ENCODE measurements at places on chromosomes 7 and 10. TPM values are rescaled to one million over a fixed set of nuclear protein-coding genes. Genes with fewer than 3 reads are reported as not detected.
A peak's percentile ranks its signal among the peaks of the same experiment; 100 is the strongest.

HOXA2 gene
- 3.4 TPM for total RNA-seq

FAM131B gene
- 3.3 TPM for total RNA-seq

CADPS2 gene
- total RNA-seq, result 32.5 TPM

STYXL1 gene
- 14.6 TPM for total RNA-seq

TMEM184A gene
- not detected for total RNA-seq

AGBL3 gene
- total RNA-seq, result 0.54 TPM

VGF gene
- total RNA-seq, result not detected

ZNF775 gene
- total RNA-seq, result 11.5 TPM

OPN4 gene
- total RNA-seq, result not detected

CRYGN gene
- not detected for total RNA-seq

GARS1 gene
- 81.6 TPM for total RNA-seq

SLC12A9 gene
- total RNA-seq, result 20.0 TPM

TWIST1 gene
- total RNA-seq, result 14.2 TPM

TMEM26 gene
- total RNA-seq, result 0.27 TPM

MYL10 gene
- not detected for total RNA-seq

- no peaks in the 10 kb centered on the region for H3K27me3 ChIP-seq
- peaks cover 7% of the 10 kb centered on the region for H3K4me1 ChIP-seq
- no peak overlapping the region for H3K27ac ChIP-seq
- H3K4me3 ChIP-seq, result no peak overlapping the region
- no peak for DNase-seq
- H3K36me3 ChIP-seq, result no peaks in the 10 kb centered on the region
Measured at GRCh38 chr7:39656415-39656814, 33.0 kb downstream of the RALA start.

GRCh38 chr10:128438417-128439063 is 312.3 kb upstream of the MKI67 start:
- H3K36me3 ChIP-seq, result no peaks in the 10 kb centered on the region
- no peaks in the 10 kb centered on the region for H3K4me1 ChIP-seq
- no peak for DNase-seq
- H3K27me3 ChIP-seq, result no peaks in the 10 kb centered on the region
- H3K4me3 ChIP-seq, result no peak overlapping the region

DNA sequence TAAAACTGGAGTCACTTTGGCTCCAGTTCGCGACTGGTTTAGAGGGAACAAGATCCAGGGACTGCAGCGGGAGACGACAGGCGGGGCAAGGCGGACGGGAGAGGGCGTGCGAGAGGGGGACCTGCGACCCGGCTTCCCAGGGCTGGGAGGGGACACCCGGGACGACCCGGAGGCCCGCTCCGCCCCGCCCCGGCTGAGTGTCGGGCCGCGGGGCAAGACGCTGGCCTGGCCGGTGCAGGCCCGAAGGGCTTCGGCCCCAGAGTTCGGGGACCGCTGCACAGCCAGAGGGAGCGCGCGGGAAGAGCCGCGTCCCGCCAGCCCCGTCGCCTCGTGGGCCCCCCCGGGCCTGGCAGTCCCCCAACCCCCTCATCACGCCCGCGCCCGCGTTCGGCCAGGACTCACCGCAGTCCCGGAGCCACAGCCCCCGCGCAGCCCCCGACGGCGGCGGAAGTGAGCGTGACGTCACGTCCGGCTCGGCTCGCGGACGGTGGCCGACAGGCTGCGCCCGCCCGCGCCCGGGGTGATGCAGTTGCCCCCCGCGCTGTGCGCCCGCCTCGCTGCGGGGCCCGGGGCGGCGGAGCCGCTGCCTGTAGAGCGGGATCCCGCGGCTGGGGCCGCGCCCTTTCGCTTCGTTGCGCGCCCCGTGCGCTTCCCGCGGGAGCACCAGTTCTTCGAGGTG is at the start of the genes TUBGCP2 and ZNF511:
Gene TUBGCP2 (minus strand): TSS at position 452 of the 679 bp plus-strand sequence. CDS start 5,931 bp downstream, outside the sequence.
Gene ZNF511 (plus strand): TSS at position 494 of the 679 bp plus-strand sequence. CDS start 30 bp downstream, at position 524.
- peaks cover 19% of the 10 kb centered on the region for H3K36me3 ChIP-seq
- H3K27me3 ChIP-seq, result no peaks in the 10 kb centered on the region
- H3K27ac ChIP-seq, result peak within 1 kb of the TSS; percentile 97
- peaks cover 7% of the 10 kb centered on the region for H3K4me1 ChIP-seq
- peak within 1 kb of the TSS; percentile 85 for H3K4me3 ChIP-seq

- H3K27me3 ChIP-seq, result no peaks in the 10 kb centered on the region
- H3K36me3 ChIP-seq, result no peaks in the 10 kb centered on the region
- H3K27ac ChIP-seq, result peak overlapping the region; percentile 85
- no peak overlapping the region for H3K4me3 ChIP-seq
Measured at GRCh38 chr7:47771336-47771989, 176.8 kb downstream of the PKD1L1 start.

DNA sequence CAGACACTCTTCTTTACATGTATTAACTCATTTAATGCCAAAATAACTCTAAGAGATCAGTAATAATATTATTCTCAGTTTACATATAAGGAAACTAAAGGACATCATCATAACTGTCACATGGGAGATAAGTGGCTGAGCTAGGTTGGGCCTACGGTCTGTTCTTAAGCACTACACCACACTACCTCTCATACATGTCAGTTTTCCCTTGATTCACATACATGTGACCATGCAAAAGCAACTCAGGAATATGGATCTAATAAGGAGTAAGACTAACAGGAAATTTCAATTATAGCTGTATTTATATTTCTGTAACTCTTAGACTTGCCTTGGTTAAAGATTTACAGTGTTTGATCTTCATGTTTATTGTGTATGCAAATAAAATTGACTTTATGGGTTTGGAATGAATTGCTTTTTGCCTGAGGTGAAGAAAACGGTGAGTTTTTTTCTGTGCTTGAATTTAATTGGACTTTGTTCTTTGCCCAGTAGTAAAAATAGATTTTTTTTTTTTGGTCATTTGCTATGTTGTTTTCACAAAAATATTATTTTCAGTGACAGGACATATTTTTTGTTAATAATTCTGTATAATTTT is 69.7 kb downstream of the CYP51A1 start:
- DNase-seq, result no peak
- H3K4me1 ChIP-seq, result no peaks in the 10 kb centered on the region
- no peaks in the 10 kb centered on the region for H3K27me3 ChIP-seq
- H3K27ac ChIP-seq, result no peak overlapping the region
- peaks cover 16% of the 10 kb centered on the region for H3K36me3 ChIP-seq

- H3K4me3 ChIP-seq, result no peak overlapping the region
- H3K27me3 ChIP-seq, result no peaks in the 10 kb centered on the region
- DNase-seq, result no peak
- H3K27ac ChIP-seq, result no peak overlapping the region
- H3K4me1 ChIP-seq, result no peaks in the 10 kb centered on the region
Measured at GRCh38 chr7:110253093-110253492, 837.8 kb upstream of the LRRN3 start.

GRCh38 chr7:78845155-78845554 is 608.3 kb downstream of the MAGI2 start:
- H3K36me3 ChIP-seq, result no peaks in the 10 kb centered on the region
- no peak overlapping the region for H3K4me3 ChIP-seq
- H3K4me1 ChIP-seq, result no peaks in the 10 kb centered on the region
- no peak for DNase-seq
- no peaks in the 10 kb centered on the region for H3K27me3 ChIP-seq

- H3K4me3 ChIP-seq, result no peak overlapping the region
- H3K4me1 ChIP-seq, result no peaks in the 10 kb centered on the region
- no peak for DNase-seq
- no peaks in the 10 kb centered on the region for H3K27me3 ChIP-seq
Measured at GRCh38 chr10:71483135-71483534, 86.4 kb downstream of the CDH23 start.

- DNase-seq, result no peak
- no peak overlapping the region for H3K27ac ChIP-seq
Measured at GRCh38 chr7:75906991-75907667, 7.8 kb upstream of the POR start.

GRCh38 chr7:67764289-67764688 is 767.7 kb downstream of the TYW1 start:
- no peak overlapping the region for H3K27ac ChIP-seq
- H3K4me1 ChIP-seq, result no peaks in the 10 kb centered on the region
- DNase-seq, result no peak
- H3K36me3 ChIP-seq, result no peaks in the 10 kb centered on the region
- H3K27me3 ChIP-seq, result no peaks in the 10 kb centered on the region

GRCh38 chr7:36568452-36568849 is 155.8 kb downstream of the AOAH start:
- no peak overlapping the region for H3K4me3 ChIP-seq
- no peak for DNase-seq
- H3K36me3 ChIP-seq, result no peaks in the 10 kb centered on the region
- no peak overlapping the region for H3K27ac ChIP-seq
- H3K4me1 ChIP-seq, result no peaks in the 10 kb centered on the region

DNA sequence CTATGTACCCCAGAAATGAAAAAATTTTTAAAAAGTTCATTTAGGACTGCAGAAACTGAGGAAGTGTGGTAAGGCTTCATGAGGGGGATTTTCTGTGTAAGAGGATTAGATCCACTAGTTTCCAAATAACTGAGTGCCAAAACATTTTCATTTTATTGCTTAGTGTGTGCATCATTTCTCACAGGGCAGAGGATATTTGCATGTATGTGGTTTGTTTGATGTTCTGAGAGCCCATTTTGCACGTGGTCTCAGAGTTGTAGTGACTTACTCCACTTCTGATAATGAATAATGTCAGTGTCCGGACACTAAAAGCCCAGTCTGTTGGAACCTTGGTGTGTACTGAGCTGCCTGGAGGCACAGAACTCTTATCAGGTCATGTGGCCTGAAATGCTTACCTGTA is 299.9 kb downstream of the AUTS2 start:
- H3K36me3 ChIP-seq, result no peaks in the 10 kb centered on the region
- no peak overlapping the region for H3K27ac ChIP-seq
- DNase-seq, result no peak

DNA sequence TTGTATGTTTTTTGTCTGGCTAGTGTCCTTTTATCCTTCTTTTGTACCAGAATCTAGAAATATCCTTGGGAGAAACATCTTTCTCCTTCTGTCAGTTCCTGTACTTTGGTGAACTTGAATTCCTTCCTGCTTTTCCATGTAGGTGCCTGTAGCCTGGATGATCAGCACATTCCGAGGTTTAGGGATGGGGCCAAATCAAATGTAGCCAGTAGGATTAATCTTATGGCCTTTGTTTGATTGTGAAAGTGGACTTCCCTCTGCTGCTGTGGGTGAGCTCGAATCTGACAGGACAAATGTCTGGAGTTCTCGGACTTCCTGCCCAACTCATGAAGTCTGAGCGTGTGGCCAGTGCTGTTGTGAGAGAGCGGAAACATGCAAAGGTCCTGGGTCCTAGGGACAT is 33.2 kb upstream of the NAMPT start:
- no peak overlapping the region for H3K4me3 ChIP-seq
- no peaks in the 10 kb centered on the region for H3K4me1 ChIP-seq
- no peaks in the 10 kb centered on the region for H3K36me3 ChIP-seq
- H3K27ac ChIP-seq, result no peak overlapping the region
- DNase-seq, result no peak

DNA sequence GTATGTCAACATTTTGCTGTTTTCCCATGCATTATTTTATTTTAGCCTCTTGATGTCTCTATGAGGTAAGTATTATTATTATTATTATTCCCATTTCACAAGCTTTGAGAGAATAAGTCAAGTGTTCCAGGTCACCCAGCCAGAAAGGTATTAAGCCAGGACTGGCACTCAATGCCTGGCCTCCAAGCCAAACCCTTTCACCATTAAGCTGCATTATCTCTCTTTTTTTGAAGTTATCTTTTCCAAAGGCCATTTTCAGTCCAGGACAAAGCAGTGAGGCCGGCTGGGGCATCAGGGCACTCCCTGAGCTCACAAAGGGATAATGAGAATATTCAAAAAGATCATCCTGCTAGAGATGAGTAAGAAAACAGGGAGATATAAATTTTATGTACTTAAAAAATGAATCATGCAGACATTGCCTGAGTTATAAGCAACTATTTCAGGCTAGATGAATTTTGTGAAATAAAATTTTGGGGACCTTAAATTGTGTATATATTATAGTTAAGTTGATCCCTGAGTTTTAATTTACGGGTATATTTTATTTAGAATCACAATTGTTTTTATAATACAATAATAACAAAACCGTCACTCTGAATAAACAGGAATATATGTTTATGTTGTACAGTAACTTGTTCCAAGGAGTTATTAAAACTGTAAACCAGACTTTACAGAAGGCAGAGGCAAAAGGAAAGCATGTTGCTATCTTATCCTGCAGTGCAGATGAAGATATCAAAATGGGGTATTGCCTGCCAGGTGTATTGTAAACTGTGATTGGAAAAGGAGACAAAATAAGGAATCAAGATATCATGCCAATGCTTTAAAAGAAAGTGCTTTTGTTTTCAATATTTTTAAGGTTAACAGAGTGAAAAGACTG is 51.3 kb upstream of the CAV2 start:
- no peaks in the 10 kb centered on the region for H3K36me3 ChIP-seq
- H3K4me1 ChIP-seq, result peaks cover 22% of the 10 kb centered on the region
- no peak for DNase-seq
- H3K4me3 ChIP-seq, result no peak overlapping the region
- no peak overlapping the region for H3K27ac ChIP-seq
- no peaks in the 10 kb centered on the region for H3K27me3 ChIP-seq

GRCh38 chr7:91784469-91784868 is 96.0 kb downstream of the MTERF1 start:
- no peak for DNase-seq
- no peaks in the 10 kb centered on the region for H3K27me3 ChIP-seq
- no peaks in the 10 kb centered on the region for H3K4me1 ChIP-seq

GRCh38 chr10:11901833-11902475 is 78.8 kb downstream of the PROSER2 start:
- H3K4me1 ChIP-seq, result no peaks in the 10 kb centered on the region
- no peak overlapping the region for H3K4me3 ChIP-seq
- H3K27me3 ChIP-seq, result no peaks in the 10 kb centered on the region
- no peak for DNase-seq
- no peaks in the 10 kb centered on the region for H3K36me3 ChIP-seq

GRCh38 chr7:140316165-140316661 is 82.1 kb downstream of the SLC37A3 start:
- H3K27ac ChIP-seq, result peak overlapping the region; percentile 85
- no peaks in the 10 kb centered on the region for H3K27me3 ChIP-seq
- peak; percentile 87 for DNase-seq
- H3K4me1 ChIP-seq, result peaks cover 21% of the 10 kb centered on the region
- H3K36me3 ChIP-seq, result no peaks in the 10 kb centered on the region
- peak overlapping the region; percentile 63 for H3K4me3 ChIP-seq

GRCh38 chr7:151366880-151367222 is 25.2 kb downstream of the NUB1 start:
- H3K36me3 ChIP-seq, result no peaks in the 10 kb centered on the region
- no peak for DNase-seq
- H3K4me3 ChIP-seq, result peak overlapping the region; percentile 32
- peaks cover 47% of the 10 kb centered on the region for H3K4me1 ChIP-seq

Measured in thoracic aorta (tissue), 2 donors.